Fibroblast of skin of right quadriceps (primary cell): ENCODE measurements at places on chromosomes 4 and X.

DNA sequence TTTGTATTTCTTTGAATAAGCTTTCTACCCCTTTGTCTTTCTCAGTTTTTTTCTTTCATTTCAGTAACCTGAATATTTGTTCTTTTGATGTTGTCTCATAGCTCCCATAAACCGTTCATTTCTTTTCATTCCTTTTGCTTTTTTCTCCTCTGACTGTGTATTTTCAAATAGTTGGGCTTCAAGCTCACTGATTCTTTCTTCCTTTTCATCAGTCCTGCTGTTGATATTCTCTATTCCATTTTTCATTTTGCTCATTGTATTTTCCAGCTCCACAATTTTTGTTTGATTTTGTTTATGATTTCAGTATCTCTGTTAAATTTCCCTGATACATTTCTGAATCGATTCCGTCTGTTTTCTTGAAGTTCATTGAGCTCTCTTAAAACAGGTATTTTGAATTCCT is 129.6 kb upstream of the NUDT6 start:
- no peak for DNase-seq

- DNase-seq, result no peak
Observed at GRCh38 chrX:25067271-25068172, 51.8 kb upstream of the ARX start.

DNA sequence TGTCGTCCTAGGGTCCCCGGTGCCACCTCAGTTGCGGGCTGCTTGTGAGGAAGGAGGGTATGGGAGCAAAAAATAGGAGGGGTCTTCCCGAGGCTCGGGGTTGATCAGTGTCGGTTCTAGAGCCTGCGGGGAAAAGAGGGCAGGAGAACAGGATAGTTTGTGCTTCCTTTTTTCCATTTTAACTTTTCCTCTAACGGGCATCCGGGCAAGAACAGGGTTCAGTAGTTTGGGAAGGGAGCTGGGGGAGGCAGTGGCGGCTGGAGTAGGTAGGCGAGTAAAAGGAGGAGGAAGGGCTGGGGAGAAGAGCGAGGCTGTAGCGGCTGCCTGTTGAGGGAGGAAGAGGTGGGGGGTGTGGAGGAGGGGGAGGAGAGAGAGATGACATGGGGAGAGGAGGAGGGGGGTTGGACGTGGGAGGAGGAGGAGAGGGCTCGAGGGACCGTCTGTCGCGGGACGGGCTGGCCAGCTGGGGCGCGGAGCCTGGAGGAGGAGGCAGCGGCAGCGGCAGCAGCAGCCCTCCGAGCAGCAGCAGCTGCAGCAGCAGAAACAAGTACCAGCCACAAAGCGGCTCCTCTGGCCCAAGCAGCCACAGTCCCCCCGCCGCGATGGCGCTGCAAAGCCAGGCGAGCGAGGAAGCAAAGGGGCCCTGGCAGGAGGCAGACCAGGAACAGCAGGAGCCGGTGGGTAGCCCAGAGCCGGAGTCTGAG is at the start of gene SLC16A2:
Gene SLC16A2, plus strand, starts transcription at position 458 of the 704 bp plus-strand sequence. Its CDS starts 145 bp downstream, at position 603.
- DNase-seq, result peak; percentile 83

DNA sequence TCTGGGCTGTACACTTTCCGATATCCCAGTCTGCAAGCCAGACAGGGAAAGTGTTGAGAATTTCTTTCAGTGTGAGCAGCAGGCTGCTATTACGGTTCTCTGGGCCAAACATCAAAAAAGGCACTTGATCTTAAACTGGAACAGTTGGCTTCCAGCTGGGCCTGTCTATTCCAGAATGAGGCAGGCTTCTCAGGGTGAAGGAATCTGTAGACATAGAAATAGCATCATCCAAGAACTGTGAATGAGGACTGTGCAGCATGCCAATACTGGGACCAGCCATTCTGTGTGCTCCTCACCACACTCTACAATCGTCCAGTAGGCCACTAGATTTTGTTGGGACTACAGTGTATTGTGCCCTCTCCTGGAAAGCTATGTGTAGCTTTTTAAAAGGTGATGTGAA is 31.1 kb downstream of the ART3 start:
- DNase-seq, result no peak

- DNase-seq, result peak; percentile 34
Observed at GRCh38 chr4:142278171-142278570, 567.9 kb downstream of the INPP4B start.

- no peak for DNase-seq
Observed at GRCh38 chr4:153110739-153111138, 93.5 kb upstream of the TRIM2 start.

GRCh38 chr4:136909626-136910025 is 622.7 kb downstream of the PCDH18 start:
- no peak for DNase-seq

DNA sequence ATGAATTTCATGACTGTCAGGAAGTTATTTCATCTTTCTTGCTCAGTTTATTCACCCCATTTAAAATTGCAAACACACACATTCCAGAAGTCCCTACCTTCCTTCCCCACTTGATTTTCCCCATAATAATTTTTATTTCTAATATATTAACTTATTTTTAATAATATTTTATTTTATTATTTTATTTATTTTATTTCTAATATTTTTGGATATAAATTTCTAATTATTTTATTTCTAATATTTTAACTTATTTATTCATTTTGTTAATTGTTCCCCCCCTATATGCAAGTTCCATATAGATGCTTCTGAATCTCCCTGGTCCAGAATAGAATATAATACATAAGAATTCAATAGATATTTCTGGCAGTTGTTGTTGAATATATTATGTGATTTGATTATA is 293.7 kb upstream of the CPEB2 start:
- no peak for DNase-seq

DNA sequence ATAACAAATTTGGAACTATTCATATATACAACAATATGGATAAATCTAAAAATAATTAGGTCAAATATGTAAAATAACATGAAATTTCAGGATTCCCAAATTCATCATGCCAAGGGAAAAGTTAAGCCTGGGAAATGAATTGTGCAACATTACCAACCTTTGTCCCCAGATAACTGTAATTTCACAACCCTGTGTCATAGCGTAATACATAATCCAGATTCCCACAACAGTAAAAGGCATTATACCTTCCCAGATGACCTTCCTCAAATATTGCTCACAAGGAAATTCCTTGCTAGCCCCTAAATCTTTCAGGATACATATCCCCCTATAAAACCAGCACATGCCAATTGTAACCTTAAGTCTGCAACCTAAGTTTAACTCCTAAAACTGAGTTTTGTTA is 32.9 kb upstream of the RAB40A start:
- no peak for DNase-seq

- DNase-seq, result no peak
Observed at GRCh38 chrX:133881893-133882292, 103.5 kb downstream of the GPC3 start.

- DNase-seq, result no peak
Observed at GRCh38 chr4:141464366-141464765, 172.0 kb upstream of the IL15 start.

- DNase-seq, result no peak
Observed at GRCh38 chr4:5611750-5612149, 96.6 kb downstream of the EVC2 start.

DNA sequence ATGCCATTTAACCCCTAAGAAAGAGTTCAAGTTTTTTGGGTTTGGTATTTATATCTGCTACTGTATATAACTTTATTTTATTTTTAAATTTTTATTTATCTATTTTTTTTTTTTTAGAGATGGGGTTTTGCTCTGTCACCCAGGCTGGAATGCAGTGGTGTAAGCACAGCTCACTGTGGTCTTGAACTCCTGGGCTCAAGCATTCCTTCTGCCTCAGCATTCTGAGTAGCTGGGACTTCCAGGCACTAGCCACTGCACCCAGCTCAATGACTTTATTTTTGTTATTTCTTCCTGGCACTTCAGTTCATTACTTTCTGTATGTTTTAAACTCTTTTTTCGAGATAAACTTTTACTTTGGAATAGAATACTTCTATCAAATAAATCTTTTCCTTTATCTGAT is 42.4 kb upstream of the PGAM4 start:
- peak; percentile 0 for DNase-seq

GRCh38 chr4:1293531-1293941 is 3.8 kb downstream of the MAEA start:
- no peak for DNase-seq

- DNase-seq, result peak; percentile 18
Observed at GRCh38 chr4:109126856-109127255, 175.6 kb downstream of the COL25A1 start.

- DNase-seq, result peak; percentile 54
Observed at GRCh38 chrX:101658661-101659491, 774 bp downstream of the ARMCX2 start.

GRCh38 chrX:131279617-131280016 is 9.5 kb downstream of the IGSF1 start:
- no peak for DNase-seq

- DNase-seq, result peak; percentile 38
Observed at GRCh38 chr4:16607241-16608066, 291.0 kb downstream of the LDB2 start.

- peak; percentile 48 for DNase-seq
Observed at GRCh38 chr4:149754526-149754925, 61.1 kb downstream of the IQCM start.

DNA sequence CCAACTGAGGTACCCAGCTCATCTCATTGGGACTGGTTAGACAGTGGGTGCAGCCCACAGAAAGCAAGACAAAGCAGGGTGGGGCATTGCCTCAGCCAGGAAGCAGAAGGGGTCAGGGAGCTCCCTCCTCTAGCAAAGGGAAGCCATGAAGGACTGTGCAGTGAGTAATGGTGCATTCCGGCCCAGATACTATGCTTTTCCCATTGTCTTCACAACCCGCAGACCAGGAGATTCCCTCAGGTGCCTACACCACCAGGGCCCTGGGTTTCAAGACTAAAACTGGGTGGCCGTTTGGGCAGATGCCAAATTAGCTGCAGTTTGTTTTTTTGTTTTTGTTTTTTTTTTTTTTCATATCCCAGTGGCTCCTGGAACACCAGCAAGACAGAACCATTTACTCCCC is 235.3 kb downstream of the TACR3 start:
- DNase-seq, result no peak

GRCh38 chr4:44093390-44093789 is 355.2 kb downstream of the KCTD8 start:
- no peak for DNase-seq

GRCh38 chr4:43163101-43163792 is 270.7 kb downstream of the GRXCR1 start:
- DNase-seq, result no peak

DNA sequence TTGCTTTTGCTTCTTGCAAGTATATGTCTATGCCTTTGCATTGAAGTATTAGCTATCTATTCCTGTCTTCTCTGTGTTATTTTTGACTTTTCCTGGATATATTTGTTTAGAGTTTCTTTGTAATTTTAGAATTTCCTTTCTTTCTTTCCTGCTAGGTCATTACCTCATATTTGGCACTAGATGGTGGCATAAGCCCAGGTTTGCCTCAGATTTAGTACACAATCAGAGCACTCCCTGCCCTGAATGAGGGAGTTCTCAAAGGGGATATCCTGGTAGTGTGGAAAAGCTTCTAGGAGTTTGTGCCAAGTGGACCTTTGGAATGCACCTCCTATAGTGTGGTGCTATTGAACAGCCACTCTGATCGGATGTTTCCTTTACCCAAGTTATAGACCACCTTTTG is 181.6 kb downstream of the UGT8 start:
- peak; percentile 27 for DNase-seq

- DNase-seq, result peak; percentile 100
Observed at GRCh38 chr4:168634276-168634802, 137.5 kb downstream of the PALLD start.

DNA sequence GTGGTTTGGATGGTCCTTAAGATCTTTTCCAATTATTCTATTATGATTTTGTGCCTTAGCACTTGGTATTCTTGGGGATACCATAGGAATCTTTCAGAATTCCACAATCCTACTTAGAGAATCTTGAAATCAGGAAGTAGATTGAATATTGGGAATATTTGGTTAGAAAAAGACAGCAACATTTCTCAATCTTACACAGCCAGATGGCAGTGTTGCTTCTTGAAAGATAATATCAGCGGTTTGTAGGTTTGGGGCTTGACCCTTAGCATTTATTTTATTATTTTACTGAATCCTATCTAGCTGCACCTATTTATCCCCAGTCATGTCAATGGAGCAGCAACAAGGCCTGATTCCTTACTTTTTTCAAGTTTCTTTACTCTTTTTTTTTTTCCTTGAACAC is 28.6 kb downstream of the MAGEB1 start:
- DNase-seq, result peak; percentile 2

DNA sequence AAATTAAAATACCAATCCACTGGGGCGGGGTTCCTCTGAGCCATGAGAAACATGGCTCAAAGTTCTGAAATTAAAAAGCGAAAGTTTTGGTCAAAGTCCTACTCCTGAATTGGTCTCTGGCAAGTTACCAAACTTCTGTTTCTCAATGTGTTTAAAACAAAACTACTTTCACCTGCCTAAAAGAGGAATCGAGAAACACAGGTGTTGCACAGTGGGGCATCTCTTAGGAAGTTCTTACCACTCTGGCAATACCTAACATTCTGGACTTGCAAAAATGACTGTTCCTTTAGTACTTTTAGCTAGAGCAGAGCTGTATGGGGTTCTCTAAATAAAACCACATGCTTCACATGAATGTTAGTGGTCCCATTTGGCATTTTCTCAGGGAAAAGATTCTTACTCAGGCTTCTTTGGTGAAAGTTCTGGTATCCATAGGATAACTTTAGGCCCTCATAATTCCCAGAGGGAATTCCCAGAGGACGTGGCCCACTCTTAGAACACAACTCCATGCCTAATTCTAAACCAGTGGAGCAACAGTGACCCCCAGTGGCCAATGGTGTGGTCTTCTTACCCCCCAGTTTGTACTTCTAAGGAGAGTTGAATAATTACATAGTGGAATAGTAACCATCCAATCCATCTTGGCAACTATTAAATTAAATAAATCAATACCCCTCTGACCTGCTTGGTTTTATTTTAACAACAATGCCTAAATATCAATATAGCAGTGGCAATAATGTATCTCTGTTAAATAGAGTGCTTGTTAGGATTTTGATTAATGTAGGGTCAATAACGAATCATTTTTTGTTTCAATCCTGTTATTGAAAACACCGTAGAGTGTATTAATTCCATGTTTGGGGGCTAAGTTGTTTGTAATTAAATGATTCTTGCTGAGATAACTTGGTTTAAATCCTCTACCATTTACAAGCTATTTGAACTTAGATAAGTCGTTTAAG is 21.9 kb downstream of the BMP3 start:
- peak; percentile 79 for DNase-seq

DNA sequence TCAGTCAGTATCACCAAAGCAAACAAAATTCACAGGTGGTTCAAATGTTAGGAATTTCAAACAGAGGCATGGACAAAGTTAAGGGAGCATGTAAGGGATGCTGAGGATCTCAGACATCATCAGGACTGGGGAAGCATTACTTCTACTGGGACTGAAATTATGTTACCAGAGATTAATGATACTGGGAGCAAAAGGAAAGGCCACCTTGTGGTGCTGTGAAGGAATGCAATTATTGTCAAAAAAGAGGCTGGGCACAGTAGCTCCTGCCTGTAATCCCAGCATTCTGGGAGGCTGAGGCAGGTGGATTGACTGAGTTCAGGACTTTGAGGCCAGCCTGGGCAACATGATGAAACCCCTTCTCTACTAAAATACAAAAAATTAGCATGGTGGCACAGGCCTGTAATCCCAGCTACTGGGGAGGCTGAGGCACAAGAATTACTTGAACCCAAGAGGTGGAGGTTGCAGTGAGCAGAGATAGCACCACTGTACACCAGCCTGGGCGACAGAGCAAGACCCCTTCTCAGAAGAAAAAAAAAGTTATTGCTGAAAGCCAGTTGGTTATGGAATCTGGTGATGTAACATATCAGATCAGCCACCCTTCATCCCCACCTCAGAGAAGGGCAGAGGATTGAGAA is 954.3 kb downstream of the PCDH7 start:
- peak; percentile 4 for DNase-seq

GRCh38 chrX:46258356-46258755 is 286.9 kb downstream of the ZNF674 start:
- DNase-seq, result no peak

- DNase-seq, result no peak
Observed at GRCh38 chr4:99633772-99634171, 23.9 kb downstream of the C4orf54 start.
